ENCODE measurements at places on chromosomes 3 and 15. TPM values are rescaled to one million over a fixed set of nuclear protein-coding genes. Genes with fewer than 3 reads are reported as not detected.

Gene C15orf62
- under 0.01 TPM for total RNA-seq

Gene CAPN3
- total RNA-seq, result 2.6 TPM

Gene ISLR
- 73.8 TPM for total RNA-seq

Gene TRPM1
- total RNA-seq, result under 0.01 TPM

Gene LYZL4
- total RNA-seq, result not detected

Gene TMEM62
- total RNA-seq, result 18.4 TPM

Gene LAMB2
- total RNA-seq, result 378 TPM

Gene POLQ
- 6.4 TPM for total RNA-seq

Gene ATP13A5
- not detected for total RNA-seq

Gene ISY1
- total RNA-seq, result 27.4 TPM

Gene UROC1
- total RNA-seq, result under 0.01 TPM

Gene ATRIP
- 5.5 TPM for total RNA-seq

Gene PAQR5
- 0.97 TPM for total RNA-seq

Gene CHDH
- 0.32 TPM for total RNA-seq

Gene PIGBOS1
- 7.3 TPM for total RNA-seq

Gene BFSP2
- total RNA-seq, result not detected

Gene PLCB2
- 0.64 TPM for total RNA-seq

Gene CDCP1
- 10.4 TPM for total RNA-seq

Gene CCR1
- under 0.01 TPM for total RNA-seq

Gene GNAT1
- not detected for total RNA-seq

Gene PLSCR5
- not detected for total RNA-seq

Gene ANKRD63
- total RNA-seq, result not detected

Gene FGD5
- under 0.01 TPM for total RNA-seq

Gene ZNF280D
- 51.8 TPM for total RNA-seq

Gene THBS1
- 8,241 TPM for total RNA-seq

Gene NOX5
- total RNA-seq, result 0.64 TPM

Gene TTC23
- 20.9 TPM for total RNA-seq

Gene LIPC
- total RNA-seq, result 0.86 TPM

Gene CHRM5
- total RNA-seq, result under 0.01 TPM

Gene IGSF10
- 0.97 TPM for total RNA-seq

Gene SV2B
- total RNA-seq, result not detected

Gene SEMA7A
- total RNA-seq, result 16.8 TPM

Gene SEMA5B
- total RNA-seq, result not detected

Gene ANKDD1A
- 3.9 TPM for total RNA-seq

Gene POPDC2
- total RNA-seq, result 1.3 TPM

Gene NRG4
- total RNA-seq, result under 0.01 TPM

Gene OR5K2
- not detected for total RNA-seq

Gene PLCL2
- 5.6 TPM for total RNA-seq

Gene DAZL
- not detected for total RNA-seq

Gene HGD
- 0.43 TPM for total RNA-seq

Gene MCF2L2
- 0.64 TPM for total RNA-seq

Gene UNC13C
- not detected for total RNA-seq

Gene ACSBG1
- not detected for total RNA-seq

Gene EPHB1
- 0.32 TPM for total RNA-seq

Gene FANCD2OS
- total RNA-seq, result not detected

Gene BCL2A1
- not detected for total RNA-seq

Gene FBXO40
- total RNA-seq, result not detected

Gene RARRES1
- 6.4 TPM for total RNA-seq

Gene CRABP1
- not detected for total RNA-seq

Gene TLR9
- total RNA-seq, result not detected

Gene SLC38A3
- total RNA-seq, result not detected

Gene PLA2G4E
- total RNA-seq, result not detected

Gene CORO2B
- total RNA-seq, result 9.5 TPM

Measured in fibroblast of villous mesenchyme (primary cell).